HS-27A (cell line): ENCODE measurements at places on chromosomes 7 and 10.

- DNase-seq = no peak
Measured at GRCh38 chr7:30861612-30862011, 50.0 kb upstream of the AQP1 start.

- no peak for DNase-seq
Measured at GRCh38 chr10:89003344-89003743, 12.7 kb downstream of the FAS start.

- DNase-seq = no peak
Measured at GRCh38 chr7:119890631-119891030, 382.3 kb upstream of the KCND2 start.

GRCh38 chr10:93576888-93577287 lies 10.4 kb downstream of the FFAR4 start:
- DNase-seq = no peak

- no peak for DNase-seq
Measured at GRCh38 chr7:141073173-141073640, 657 bp upstream of the TMEM178B start.

- DNase-seq = peak; percentile 35
Measured at GRCh38 chr7:74417419-74417971, 36.2 kb upstream of the GTF2IRD1 start.

DNA sequence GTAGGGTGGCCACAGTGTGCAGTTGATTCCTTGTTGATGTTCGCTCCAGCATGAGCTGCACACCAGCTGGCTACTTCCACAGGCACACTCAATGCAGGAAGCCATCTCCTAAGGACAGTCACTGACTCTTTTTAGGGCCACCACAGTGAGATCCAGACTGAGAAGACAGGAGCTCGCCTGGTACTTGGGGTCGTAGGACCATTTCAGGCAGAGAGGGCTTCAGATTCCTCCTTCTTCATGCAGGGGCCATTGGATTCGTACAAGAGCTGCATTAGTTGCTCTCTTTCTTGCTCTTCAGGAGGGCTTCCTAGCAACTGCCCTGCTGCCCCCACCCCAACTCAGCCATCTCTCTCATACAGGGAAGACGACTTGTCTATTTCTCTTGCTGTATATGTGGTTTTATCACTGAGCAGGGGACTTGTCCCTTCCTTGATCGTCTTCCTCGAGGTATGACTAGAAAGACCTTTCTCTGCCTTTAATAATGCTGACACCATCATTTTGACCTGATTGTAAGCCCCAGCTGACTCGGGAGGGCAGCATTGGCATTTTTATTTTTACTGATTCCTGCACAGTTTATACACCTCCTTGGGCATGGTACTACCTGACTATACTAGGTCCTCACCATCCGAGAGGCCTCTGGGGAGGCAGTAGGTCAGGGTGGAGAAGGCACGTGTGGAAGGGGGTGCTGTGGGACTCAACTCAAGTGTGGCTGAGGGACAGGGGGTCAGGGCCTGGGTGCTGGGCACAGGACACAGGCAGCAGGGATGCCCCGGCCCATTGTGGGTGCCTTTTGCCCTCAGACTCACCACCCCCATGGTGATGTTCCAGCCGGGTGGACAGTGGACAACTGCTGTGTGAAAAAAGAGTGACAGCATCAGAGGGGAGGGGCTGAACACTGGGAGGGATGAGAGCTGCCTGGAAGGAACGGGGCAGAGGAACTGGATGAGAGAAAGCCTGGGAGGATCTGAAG lies 136.7 kb upstream of the ZNF746 start:
- no peak for DNase-seq

- no peak for DNase-seq
Measured at GRCh38 chr10:26627324-26627723, 70.2 kb upstream of the PDSS1 start.

DNA sequence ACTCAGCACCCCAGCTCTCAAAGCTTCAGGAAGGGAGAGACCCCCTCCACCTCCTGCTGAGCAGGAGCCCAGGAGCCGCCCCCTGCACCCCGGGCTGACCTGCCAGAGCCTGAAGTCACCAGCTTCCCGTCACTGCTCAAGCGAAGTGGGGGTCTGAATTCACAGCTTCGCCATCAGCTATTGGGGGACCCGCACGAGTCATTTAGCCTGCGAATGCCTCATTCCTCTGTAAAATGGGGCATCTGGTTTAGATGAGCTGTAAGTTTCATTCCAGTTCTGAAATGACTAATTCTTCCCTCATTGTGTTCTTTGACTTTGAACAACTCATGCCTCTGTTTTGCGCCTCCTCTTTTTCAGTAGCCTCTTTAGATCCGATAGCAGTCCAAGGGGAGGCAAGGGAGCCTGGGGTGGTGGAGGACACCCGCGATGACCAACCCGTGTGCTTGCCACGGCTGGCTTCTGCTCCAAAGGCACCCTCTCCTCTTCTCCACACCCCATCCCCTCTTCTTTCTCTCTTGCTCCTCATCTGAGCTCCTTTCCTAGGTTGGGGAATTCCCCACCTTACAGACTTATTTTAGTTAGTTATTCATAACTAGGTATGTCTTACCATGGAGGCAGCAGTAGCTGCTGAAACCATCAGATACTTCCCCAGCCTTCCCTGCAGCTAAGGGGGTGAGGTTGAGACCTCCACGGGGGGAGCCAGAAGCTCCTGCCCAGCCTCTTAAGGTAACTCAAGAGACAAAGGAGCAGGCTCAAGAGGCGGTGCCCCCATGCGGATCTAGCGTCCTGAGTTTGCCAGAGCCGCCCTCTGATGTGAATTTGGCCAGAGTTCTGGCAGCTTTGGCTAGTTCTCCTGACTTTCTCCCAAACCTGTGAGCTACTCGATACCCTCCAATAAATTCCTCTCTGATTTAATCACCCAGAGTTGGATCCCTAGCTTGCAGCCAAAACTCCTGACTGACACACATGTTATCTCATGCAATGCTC lies 47.7 kb downstream of the RBM17 start:
- no peak for DNase-seq

- no peak for DNase-seq
Measured at GRCh38 chr10:71084061-71084817, 128.1 kb upstream of the UNC5B start.

DNA sequence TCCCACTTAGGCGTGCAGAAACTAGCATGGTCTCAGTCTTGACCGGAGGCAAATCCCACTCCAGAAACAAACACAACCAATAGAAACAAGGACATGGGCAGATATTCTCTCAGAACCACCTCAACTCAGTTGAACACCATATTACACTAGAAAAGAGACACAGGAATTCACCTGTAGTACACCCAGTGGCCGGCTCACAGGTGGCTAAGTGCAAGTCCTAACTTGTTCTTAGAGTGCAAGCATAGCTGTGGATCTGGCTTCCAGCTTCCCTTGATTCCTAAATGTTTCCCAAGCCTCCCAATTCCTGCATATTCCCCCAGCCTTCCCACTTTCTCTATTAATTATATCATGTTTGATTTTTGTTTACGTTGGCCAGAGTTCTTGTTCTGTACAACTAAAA lies 164.4 kb downstream of the TPK1 start:
- DNase-seq = no peak

GRCh38 chr10:96986200-96986856 lies 154.2 kb downstream of the LCOR start:
- DNase-seq = no peak

GRCh38 chr10:32964270-32964669 lies 6.2 kb upstream of the ITGB1 start:
- no peak for DNase-seq

DNA sequence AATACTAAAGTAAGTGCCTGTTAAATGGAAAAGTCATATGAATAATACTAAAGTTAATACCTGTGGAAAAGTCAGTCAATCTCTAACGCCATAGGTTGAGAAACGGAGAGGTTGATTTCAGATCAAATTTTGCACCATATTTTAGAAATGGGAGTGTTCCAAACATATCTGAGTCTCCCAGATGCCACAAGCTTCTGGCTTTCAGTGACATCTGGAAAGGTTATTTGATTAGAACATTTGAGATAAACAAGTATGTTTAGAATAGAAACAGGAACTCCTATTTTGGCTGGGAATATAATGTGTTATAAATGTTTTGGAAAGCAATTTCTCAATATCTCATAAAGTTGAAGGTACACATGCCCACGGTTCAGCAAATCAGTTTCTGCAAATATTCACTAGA lies 5.8 kb downstream of the MACC1 start:
- no peak for DNase-seq

- no peak for DNase-seq
Measured at GRCh38 chr7:80078159-80078731, 56.4 kb upstream of the GNAI1 start.

- DNase-seq = no peak
Measured at GRCh38 chr7:28055161-28055544, 125.4 kb downstream of the JAZF1 start.

DNA sequence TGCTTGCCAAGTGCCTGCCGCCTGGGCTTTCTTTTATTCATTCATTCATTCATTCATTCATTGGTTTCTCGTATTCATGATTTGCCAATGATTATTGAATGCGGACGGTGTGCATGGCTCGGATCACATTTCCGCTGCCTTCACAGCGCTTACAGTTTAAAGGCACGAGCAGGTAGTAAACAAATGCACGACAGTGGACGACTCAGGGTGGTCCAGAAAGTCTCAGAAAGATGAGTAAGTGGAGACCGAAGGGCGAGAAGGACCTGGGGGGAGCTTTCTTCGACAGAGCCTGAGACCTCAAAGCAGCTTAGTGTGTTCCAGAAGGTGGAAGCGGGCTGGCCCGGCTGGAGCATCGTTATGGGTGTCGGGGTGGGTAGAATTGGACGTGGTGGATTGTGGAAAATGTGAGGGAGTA lies 506 bp downstream of the MCM10 start:
- no peak for DNase-seq

GRCh38 chr7:136114966-136115762 lies 138.0 kb upstream of the MTPN start:
- DNase-seq = no peak

DNA sequence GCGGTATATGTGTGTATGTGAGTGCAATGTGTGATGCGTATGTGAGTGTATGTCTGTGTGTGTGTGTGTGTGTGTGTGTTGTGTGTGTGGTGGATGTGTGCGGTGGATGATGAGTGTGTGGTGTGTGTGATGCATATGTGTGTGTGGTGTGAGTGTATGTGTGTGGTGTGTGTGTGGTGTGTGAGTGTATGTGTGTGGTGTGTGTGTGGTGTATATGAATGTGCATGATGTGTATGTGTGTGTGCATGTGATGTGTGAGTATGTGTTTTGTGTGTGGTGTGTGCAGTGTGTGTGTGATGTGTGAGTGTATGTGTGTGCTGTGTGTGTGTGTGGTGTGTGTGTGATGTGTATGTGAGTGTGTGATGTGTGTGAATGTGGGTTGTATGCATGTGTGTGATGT lies 222.0 kb downstream of the SKAP2 start:
- no peak for DNase-seq

DNA sequence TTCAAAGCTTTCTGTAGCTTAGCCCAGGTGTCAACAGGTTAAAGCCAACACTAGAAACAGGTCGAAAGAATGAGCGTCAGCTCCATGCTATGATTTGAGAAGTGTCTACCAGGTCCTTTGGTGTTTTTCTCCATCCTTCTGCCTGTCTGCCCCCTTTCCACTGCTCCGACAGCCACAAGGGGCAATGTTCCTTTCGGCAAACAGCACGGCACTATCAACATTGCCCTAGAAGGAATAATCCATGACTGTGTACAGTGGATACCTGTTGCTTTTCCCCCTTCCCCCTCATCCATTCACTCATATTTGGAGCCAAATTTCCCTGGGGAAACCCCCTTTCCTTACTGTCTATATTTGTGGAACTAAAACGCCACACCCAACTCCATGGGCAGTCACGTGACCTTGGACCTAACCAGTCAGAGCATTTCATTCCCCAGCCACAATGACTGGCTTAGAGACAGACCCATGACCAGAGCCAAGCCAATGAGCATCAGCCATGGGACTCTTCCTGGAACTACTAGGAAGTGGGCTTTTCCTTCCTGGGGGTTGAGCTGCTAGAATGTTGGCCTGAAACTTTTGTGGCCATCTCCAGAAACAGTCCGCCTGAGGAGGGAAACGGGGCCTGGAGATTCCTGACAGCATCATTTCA lies 51.5 kb downstream of the AFAP1L2 start:
- DNase-seq = no peak

DNA sequence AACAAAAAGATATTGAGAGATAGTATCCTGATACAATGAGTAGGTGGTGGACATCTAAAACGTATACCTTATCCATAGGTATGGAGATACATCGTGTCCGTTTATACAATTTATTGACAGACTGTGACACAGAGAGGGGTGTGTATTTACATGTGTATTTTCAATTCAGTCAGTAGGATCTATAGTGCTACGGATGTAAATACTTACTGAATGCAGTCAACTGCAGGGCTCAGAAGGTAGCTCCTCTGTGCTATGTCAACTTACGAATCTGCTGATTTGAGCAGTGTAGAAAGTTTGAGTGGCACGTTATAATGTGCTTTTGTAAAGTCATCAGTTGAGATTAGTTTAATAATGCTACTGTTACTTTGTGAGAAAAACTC lies 626 bp downstream of the ZNF804B start:
- no peak for DNase-seq

DNA sequence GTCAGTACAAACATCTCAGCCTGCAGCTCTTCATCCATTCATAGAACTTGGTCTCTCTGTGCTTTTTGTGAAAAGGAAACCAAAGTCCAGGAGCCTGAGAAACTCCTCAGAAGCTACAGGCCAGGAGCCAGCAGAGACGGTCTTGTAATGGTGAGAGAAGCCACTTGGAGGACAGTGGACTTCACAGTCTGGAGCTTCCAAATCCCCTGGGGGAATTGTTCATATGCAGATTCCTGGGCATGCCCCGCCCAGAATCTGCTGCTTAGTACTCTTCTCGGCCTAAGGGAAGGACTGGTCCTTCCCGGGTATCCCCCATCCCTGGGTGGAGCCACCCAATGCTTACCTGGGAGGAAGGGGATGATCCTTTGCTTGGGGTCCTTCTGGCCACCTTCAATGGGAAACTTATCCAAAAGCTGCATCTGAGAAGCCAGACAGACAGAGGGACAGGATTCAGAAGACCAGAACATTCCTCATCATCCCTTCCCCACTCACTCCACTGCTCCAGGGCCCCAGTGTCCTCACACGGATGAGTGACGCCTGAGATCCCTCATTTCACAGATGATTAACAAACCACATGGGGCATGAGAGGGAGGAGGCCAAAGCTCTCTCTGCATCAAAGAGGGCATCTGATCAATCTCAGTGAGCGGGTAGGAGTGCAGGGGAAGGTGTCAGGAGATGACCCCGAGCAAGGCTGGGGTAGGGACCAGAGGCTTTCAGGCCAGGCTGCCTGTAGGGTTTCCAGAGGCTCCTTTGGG lies 88.4 kb downstream of the SH3PXD2A start:
- DNase-seq = no peak

DNA sequence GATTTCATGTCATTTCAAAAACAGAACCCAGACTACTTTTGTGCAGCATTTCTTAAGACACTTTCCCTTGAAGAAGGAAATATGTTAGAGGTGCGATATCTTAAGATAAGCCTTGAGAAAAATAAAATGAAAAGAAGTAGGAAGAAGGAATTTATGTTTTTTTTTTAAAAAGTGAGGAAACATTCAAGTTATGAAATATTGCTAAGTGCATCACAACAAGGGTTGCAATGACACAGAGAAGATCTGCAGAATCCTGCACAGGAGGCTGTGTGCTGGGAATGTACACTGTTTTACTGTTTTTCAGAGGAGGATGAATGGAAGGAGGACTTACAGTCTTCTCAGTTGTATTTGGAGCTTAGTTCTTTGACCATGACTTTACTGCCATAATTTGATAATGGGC lies 79.8 kb upstream of the NME8 start:
- no peak for DNase-seq

- DNase-seq = no peak
Measured at GRCh38 chr10:132716691-132717490, 69.1 kb downstream of the NKX6-2 start.

- DNase-seq = peak; percentile 54
Measured at GRCh38 chr10:60281331-60281730, 108.3 kb downstream of the ANK3 start.

GRCh38 chr10:80529604-80530003 lies 8.1 kb upstream of the SH2D4B start:
- no peak for DNase-seq
